ENCODE measurements at places on chromosomes 13 and 19.

- no peak for DNase-seq
Observed at GRCh38 chr13:33229446-33230177, 55.9 kb downstream of the STARD13 start.

DNA sequence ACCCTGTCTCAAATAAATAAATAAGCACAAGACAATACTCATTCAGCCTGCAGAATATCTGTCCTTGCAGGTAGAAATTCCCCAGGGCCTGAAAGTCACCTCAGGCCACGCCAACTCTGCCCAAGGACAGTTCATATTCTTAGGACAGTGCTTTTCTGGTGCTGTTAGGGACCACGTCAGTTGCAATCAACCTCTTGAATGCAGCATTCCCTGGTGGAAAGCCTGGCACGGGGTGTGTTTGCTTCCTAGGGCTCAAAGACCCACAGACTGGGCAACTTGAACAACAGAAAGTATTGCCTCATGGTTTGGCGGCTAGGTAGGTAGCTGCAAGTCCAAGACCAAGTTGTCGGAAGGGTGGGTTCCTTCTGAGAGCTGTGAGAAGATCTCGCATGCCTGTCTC, 160.3 kb downstream of the KCTD15 start:
- no peak for DNase-seq

DNA sequence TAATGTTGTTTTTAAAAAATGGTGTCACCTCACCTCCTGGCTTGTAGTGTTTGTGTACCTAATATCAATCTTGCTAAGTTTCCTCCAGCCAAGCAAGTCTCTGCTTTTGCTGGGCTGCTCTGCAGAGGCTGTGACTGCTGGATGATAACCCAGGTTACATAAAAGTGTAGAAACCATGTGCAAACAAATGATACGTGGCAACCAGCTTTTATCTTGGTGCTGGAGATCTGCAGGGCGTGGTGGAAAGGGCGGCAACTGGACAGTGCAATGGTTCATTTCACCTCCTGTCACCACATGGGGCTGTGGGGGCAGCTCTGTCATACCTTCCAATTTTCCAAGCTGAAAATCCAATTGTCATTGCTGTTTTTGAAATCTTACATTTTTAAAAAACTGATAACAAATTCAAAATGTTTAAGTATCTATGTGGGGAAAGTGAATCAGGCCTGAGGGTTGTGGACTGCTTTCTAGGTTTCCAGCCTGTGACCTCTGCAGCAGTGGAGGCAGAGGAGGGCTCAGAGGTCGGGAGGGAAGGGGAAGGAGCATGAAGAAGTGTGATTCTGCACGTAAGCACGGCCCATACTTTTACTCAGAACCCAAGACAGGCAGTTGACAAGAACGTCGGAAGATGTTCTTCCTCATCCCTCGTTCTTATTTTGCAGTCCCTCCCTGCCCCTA, 9.7 kb downstream of the GPR42 start:
- DNase-seq: peak; percentile 86

DNA sequence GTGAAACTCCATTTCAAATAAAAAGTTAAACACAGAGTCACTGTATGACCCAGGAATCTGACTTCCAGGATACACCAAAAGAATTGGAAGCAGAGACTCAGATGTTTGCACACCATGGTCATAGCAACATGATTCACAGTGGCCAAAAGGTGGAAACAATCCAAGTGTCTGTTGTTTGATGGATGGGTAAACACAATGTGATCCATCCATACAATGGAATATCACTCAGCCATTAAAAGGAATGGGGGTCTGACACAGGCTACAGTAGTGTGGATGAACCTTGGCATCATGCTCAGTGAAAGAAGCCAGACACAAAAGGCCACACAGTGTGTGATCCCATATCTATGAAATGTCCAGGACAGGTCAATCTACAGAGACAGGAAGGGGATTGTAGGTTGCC, 174.3 kb downstream of the PTPRS start:
- no peak for DNase-seq

- DNase-seq: peak; percentile 88
Observed at GRCh38 chr13:41244556-41244955, 18.8 kb downstream of the MTRF1 start.

DNA sequence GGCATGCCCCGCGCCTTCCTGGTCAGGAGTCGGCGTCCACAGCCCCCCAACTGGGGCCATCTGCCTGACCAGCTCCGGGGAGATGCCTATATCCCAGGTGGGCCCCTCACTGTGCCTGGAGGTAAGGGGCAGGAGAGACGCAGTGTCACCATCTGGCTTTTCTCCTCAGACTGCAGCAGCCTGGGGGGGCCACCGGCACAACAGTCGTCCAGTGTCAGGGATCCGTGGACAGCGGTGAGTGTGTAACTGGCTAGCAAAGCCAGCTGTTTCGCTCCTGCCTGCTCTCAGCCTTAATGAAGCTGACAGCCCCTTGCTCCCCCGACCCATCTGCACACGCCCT, 227 bp downstream of the OVOL3 start:
- DNase-seq: no peak

GRCh38 chr13:101869553-101869952, 417.1 kb downstream of the ITGBL1 start:
- no peak for DNase-seq

GRCh38 chr19:13077240-13077639, 25.4 kb downstream of the LYL1 start:
- DNase-seq: peak; percentile 90

DNA sequence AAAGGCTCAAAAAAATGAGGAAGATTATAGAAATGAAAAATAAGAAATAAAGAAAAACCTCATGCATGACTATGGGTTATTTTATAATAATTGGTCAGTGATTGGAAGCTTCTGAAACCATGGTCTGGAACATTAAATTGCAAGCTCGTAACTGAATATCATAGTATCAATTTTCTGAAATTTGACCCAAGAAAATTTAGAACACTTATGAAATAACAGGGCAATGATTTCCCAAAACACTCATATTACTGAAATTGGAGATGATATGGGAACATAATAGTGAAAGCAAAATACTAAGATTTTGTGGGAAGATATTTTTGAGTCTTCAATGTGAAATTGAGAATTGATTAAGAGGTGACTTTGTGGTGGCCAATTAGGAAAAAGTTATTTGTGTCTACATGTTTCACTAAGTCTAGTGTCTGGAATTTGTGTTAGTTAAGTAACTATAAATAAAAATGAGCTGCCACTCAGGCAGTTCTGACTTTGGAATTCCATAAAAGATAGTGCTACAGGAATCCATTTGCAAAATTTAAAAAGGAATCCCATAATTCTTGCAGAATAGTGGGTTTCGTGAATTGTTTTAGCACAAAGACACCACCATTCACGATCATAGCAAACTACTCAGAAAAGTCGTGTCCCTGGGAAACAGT, 603.0 kb downstream of the LMO7 start:
- no peak for DNase-seq

DNA sequence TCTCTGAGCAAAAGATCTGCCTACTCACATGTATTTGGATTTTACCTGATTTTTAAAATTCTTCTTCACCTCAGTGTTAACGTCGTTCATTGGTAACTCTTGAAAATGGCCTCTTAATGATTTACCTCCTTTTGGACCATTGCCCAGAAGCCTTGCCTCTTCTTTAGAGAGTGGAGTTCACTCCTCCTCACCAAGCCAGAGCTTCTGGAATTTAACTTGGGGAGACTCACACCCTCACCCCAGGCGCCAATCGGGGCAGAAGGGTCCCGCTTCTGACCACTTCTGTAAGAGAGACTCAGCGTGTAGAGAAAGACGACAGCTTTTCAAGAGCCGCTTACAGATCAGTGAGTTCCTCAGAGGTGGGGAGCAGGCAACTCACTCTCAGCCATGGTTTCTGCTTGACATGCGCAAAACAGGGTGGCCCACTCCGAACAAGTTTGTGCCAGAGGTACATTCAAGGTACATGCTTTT, 2.7 kb downstream of the PNMA8C start:
- DNase-seq: no peak

DNA sequence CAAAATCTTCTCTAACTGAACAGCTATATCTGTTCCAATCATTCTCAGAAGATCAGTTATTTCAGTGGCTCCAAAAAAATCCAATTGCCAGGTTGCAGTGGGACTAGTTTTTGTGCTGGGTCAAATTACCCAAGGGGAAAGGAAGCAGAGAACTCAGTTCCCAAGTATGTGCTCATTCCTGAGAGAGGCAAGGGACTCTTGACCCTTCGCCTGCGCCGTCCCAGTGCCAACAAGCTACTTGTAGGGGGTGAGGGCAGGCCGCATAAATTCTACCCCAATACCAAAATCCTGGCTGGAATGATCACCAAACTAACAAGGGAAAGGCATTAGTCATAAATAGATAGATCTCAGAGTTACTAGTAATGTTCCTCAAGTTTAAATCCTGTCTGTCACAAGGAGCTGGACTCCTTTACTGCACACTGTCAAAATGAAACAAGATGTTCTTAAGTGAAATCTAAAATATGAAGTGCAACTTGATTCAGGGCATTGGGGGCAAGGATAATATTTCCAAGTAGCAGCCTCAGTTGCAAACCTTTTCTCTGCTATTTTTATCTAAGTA, 50.6 kb downstream of the XPO4 start:
- DNase-seq: no peak

DNA sequence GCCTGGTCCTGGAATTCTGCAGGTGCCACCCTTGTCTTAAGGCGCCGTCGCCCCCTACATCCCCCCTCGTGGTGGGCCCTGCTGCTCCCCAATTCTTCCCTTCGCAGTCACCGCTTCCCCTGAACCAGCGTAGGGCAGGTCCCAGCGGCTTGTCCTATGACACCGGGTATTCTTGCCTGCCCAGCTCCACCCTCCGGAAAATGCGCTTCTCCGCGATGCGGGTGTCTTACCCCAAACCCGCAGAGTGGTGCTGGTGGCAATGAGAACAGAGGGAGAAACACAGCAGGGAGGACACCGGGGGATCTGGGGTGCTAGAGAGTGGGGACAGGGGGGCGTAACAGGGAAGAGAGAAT, 9.0 kb downstream of the ZNF808 start:
- peak; percentile 62 for DNase-seq

GRCh38 chr19:19500975-19501644, 14.2 kb downstream of the TSSK6 start:
- DNase-seq: no peak

DNA sequence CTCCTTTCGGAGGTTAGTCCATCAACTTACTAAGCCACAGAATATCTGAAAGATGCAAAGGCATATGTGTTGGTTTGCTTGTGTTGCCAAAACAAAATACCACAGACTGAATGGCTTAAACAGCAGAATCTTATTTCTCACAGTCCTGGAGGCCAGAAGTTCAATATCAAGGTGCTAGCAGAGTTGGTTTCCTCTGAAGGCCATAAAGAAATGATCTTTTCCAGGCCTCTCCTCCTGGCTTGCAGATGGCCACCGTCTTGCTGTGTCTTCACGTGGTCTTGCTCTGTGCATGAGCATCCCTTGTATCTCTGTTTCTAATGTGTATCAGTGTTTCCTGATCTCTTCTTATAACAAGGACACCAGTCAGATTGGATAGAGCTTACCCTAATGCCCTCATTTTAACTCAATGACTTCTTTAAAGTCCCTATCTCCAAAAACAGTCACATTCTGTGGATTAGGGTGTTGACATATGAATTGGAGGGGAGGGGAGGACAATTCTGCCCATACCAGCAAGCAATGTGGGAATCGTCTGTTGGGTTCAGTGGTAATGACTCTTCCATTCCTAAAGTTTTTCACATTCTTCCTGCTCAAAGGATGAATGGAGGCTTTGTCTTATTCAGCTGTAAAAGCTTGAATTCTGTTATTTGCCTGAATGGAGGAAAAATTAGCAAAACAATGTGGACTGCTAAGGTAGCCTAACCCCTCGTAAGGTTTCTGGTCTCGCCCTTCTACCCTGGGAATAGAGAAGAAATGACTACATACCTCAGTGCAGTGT, 715.7 kb downstream of the DIAPH3 start:
- no peak for DNase-seq

DNA sequence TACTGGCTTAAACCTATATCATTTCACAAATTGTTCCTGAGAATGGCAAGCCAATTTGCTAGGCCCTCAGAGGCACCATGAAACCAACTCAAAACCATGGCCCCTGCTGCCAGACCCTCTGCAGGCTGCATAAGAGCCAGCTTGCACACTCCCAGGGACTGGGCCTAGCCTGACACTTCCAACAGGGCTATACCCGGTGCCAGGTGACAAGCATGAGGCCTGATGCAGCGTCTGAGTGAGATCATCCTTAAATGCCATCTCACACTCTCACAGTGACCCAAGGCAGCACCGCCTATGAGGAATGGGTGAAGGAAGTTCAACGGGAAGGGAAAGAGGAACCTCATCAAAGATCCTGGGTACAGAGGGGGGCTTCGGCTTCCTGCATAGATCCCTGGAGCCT, 65.6 kb downstream of the C13orf42 start:
- DNase-seq: no peak

DNA sequence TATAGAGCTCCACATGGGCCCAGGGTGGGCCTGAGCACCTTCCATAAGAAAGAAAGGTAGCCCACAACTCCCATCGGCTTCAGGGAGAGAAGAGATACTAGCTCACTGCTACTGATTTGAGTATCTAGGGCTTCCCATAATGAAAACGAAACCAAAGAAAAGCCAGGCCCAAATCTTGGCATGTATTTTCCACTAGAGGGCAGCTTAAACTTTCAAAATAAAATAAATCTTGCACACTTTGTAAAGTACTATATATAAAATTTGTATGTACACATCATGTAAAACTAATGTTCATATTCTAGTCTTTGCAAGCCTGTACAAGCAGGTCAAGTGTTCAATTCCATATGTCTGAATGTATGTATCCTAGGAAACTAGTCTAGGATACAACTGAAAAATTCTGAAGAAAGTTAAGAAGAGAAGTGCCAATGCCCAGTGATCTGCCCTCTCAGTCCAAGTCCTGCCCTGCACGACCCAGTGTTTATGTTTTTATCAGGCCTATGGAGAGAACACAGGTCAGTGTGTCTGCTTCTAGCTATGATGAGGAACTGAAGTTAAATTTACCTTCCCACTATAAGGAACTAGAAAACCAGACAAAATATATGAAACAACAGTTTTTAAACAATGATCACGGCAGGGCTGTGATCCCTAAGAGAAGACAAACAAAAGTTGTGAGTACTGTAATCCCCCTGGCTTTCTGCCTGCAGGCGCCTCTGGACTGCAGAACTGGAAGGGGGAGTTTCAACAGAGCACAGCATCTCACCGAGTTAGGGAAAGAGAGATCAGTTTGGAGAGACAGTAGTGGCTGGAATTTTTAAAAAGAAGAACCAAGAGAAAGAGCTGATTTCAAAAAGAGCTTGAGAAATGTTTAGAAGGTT, 475.7 kb downstream of the UQCRFS1 start:
- peak; percentile 1 for DNase-seq

GRCh38 chr13:95235974-95236373, 65.3 kb downstream of the ABCC4 start:
- DNase-seq: no peak

- DNase-seq: no peak
Observed at GRCh38 chr19:7382694-7383093, 34.0 kb downstream of the ARHGEF18 start.
